Mesendoderm (in vitro differentiated cells): ENCODE measurements at places on chromosomes 16 and 17.

- no peak for DNase-seq
Measured at GRCh38 chr16:67653789-67654402, 6.2 kb downstream of the ACD start.

- peak; percentile 30 for DNase-seq
Measured at GRCh38 chr17:16649585-16649984, 4.1 kb downstream of the ZNF624 start.

- DNase-seq, result no peak
Measured at GRCh38 chr17:13864521-13864920, 204.8 kb upstream of the COX10 start.

DNA sequence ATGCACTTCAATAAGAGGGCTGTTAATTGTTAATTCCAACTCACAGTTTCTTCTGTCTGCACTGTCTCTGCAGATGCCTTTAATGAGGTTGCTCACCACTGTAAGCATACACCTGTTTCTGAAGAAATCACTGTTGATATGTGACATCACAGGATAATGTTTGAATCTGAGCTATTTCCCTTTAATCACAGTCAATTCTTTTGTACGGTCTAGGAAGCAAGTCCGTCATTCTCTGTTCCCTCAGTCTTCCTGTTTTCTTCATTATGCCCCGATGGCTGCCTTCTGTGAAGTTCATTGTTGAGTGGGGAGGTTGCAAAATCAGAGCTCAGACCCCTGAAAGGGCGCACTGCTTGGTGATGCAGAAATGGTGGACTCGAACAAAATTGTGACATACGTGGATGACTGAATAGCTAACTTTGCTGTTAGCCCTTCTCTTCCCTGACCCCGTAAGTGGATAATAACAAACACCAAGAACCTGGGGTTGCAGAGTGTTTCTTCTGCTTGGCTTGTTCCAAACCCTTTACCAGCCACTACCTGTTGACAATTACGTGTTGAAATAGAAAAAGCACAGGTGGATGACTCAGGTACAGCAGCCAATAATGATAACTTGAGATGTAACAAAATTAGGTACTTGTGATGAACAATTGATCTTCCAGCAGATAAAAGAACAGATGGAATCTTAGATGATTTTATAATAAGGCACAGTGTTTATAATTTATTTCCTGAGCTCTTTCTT lies 71.9 kb upstream of the AXIN2 start:
- no peak for DNase-seq

GRCh38 chr16:81657224-81657623 lies 121.9 kb upstream of the PLCG2 start:
- DNase-seq, result no peak

GRCh38 chr17:2983255-2983654 lies 80.2 kb downstream of the OR1D5 start:
- no peak for DNase-seq

- no peak for DNase-seq
Measured at GRCh38 chr17:69223809-69224208, 4.8 kb downstream of the ABCA10 start.

DNA sequence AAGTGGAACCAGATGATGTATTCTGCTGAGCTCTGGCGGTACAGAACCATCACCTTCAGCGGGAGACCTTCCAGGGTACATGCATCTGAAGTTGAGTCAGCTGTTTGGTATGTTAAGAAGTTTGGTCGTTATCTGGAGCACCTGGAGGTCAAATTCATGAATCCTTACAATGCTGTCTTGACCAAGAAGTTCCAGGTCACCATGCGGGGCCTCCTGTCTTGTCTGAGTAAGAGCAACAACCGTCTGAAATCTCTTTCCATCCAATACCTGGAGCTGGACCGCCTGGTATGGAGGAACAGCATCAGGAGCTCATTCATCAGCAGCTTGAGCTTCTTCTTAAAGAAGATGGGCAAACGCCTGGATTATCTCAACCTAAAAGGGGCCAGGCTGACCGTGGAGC lies 4.0 kb downstream of the FBXO39 start:
- DNase-seq, result peak; percentile 32

GRCh38 chr16:72850853-72851252 lies 197.1 kb downstream of the ZFHX3 start:
- DNase-seq, result no peak

- no peak for DNase-seq
Measured at GRCh38 chr16:85518398-85519049, 94.6 kb upstream of the GSE1 start.
